ENCODE measurements at places on chromosomes 5 and 9. TPM values are rescaled to one million over a fixed set of nuclear protein-coding genes. Genes with fewer than 3 reads are reported as not detected.

DNA sequence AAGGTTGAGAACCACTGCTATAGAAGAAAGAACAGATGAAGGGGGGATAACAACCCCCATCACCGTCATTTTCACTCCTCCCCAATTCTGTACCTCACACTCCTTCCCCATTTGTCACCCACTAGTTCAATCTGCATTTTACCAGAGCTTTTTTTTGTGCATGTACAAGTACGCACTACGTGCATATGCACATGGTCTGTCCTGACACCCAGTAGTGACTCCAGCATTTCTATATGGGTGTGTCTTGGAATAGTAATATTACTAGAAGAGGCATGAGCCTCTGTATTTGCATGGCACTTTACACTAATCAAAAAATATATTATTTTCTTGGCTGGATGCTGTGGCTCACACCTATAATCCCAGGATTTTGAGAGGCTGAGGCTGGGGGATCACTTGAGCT lies 38.7 kb downstream of the NIM1K start:
- DNase-seq: no peak

DNA sequence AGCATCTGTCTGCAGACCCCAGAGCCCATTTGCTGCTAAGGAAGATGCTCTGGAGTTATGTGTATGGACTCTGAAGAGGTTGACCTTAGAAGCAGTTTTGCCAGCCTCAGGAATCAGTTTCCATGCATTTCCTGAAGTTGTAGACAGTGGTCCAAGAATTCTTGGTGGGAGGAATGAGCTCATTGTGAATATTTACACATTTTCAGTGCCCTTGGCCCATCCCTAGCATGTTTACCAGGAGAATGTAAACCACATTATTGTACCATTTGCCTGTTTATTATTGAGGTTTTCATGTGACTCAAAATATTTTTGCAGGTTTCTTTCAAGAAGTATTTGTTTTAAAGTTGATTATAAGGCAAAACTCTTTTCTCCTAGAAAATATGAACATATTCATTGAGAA lies 93.8 kb downstream of the NXNL2 start:
- DNase-seq: no peak

The HRCT1 gene
- 4.5 TPM for total RNA-seq

DNA sequence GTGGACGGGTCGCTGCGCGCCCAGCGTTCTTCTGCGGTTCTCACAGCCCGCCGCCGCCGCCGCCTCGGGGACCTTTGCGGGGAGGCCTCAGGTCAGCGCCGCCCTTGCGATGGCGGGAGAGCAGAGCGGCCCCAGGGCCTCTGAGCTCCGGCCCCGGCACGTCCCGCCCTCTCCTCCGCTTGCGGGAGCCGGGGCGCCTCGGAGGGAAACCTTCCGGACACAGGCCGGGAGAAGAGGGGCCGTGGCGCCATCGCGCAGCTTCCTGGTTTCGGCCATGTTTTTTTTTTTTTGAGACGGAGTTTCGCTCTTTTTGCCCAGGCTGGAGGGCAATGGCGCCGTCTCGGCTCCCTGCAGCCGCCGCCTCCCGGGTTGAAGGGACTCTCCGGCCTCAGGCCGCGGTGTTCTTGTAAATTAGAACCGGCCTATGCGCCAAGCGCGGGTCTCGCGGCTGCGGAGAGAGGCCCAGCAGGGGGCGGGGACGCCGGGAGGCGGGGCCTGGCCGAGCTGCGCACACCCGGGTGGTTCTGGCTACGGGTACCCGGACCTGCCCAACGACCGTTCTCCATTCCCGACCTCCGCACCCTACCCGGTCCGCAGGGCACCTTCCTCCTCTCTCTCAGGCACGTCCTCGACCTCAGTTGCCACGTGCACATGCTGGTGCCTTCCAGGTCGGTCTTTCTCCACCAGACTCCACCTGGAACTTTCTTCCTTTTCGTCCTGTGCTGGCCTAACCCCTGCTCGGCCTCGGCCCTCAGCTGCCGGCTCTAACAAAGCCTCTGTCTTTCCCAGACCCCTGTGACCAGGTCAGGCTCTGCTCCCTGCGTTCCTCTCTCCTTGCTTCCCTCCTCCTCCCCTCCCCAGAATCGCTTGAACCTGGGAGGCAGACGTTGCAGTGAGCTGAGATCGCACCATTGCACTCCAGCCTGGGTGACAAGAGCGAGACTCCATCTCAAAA lies 28.8 kb upstream of the MGAT1 start:
- DNase-seq: peak; percentile 93

The SPATA31A3 gene
- not detected for total RNA-seq

DNA sequence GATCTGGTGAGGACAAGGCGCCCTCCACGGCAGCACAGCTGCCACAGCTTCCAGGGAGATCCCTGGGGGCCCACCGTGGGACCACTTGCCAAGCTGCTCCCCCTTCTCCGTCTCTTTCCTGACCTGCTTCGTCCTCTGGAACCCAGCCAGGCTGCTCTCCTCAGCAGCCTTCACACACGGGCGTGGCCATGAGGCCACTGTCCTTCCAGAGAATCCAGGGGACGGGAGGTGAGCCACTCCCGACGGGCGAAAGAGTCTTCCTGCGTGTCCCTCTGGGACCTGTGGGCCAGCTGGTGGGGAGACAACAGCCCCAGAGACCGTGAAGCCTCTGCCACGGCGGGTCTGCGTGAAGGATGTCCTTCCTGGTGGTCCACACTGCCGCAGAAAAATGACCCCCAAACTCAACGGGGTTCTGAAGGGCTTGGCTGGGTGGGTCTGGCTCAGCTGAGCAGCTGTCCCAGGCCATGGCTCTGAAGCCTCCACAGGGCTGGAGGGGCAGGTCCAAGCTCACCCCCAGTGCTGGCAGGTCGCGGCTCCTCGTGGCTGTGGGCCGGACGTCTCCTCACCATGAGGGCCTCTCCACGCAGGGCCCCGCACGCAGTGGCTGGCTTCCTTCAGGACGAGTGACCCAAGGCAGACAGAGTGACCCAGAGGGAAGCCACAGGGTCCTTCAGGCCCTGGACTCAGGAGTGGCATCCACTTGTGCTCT lies 47.4 kb upstream of the NKD2 start:
- no peak for DNase-seq

DNA sequence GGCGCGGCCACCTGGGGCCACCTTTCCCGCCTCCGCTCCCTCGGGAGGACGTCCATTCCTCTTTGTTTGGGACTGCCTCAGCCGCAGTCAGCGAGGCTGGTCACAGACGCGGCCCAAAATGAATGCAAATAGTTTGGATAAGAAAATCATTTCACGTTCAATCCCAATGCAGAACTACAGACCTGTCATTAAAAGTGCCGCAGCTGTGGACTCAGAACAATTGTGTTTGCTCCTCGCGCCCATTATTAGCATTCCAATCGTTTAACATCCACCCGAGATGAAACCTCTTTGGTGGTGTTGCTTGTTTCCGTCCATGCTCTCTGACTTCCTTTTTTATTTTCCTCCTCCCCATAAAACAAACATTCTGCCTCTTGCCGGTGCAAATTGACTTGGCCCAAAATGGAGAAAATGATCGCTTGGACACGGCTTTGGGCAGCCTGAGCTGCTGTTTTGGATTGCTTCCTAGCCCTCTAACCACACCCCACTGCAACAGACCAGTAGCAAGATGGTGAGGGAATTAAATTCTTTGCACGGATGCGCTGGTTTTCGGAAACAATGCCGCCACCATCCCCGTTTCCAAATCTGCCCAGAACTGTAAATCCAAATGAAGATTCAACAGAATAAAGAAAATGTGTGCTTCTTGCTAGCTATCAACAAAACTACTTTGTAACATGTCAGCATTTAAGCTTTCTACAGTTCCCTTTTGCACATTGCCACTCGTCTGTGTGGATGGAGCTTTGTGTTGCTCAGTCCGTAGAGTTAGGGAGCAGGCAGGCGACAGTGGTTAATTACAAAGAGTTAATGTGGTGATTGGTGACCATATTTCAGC lies 784 bp downstream of the NLN start:
- no peak for DNase-seq

The ZNF883 gene
- total RNA-seq: 3.6 TPM

DNA sequence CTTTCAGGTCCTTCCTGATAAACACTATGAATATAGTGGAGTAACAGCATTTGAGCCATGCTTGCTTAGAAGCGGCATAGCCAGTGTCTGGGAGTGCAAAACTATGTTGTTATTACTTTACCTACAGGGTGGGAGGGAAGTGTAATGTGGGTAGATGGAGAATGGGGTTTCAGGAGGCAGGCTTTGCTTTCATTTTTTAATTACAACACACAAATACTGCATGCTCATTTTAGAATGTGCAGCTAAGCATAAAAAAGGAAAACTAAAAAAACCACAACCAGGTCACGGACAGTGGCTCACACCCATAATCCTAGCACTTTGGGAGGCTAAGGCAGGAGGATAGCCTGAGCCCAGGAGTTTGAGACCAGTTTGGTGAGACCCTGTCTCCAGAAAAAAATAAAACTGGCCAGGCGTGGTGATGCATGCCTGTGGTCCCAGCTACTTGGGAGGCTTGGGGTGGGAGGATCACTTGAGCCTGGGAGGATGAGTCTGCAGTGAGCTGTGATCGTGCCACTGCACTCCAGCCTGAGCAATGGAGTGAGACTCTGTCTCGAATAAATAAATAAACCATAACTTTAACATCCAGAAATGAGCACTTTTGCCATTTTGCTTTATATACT lies 20.2 kb downstream of the HAVCR1 start:
- no peak for DNase-seq

- DNase-seq: no peak
Observed at GRCh38 chr9:79120533-79120932, 451.2 kb upstream of the TLE4 start.

- DNase-seq: no peak
Observed at GRCh38 chr9:35257986-35258659, 96.3 kb downstream of the UNC13B start.

GRCh38 chr5:132076983-132077382 lies 3.4 kb downstream of the CSF2 start:
- no peak for DNase-seq

The CCDC192 gene
- 1.2 TPM for total RNA-seq

DNA sequence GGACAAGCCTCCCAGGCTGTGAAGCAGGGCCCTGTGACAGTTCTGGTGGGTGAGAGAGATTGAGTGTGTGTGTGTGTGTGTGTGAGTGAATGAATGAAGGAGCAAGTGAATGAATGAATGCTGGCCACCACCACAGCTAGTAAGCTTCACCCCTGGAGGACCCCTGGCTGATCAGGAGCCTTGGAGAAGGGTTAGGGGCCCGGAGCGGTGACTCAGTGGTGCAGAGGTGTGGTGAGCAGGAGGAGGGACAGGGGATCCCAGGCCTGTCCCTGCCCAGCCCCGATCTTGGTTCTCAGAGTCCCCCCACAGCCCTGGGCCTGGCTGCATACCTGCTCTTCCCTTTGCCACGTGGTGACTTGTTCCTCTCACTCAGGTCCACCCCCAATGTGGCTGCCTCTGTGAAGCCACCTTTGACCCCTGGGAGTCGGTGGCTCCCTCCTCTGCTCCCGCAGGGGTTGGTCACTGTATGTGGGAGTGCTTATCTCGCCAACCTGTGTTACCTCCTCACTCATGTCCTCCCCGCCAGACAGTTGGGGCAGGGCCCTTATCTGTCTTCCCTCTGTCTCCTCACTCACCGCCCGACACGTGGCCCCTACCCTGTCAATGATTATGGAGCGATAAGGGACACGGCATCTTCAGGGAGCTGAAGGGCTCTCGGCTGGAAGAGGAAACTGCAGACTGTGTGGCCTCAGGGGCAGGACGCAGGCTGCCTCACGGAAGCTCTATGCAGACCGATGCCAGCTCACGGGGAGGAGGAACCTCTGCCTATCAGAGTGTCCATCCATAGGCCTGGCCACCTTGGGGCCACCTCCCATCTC lies 99.9 kb upstream of the PITX1 start:
- DNase-seq: no peak

The NPR3 gene
- 16.0 TPM for total RNA-seq

DNA sequence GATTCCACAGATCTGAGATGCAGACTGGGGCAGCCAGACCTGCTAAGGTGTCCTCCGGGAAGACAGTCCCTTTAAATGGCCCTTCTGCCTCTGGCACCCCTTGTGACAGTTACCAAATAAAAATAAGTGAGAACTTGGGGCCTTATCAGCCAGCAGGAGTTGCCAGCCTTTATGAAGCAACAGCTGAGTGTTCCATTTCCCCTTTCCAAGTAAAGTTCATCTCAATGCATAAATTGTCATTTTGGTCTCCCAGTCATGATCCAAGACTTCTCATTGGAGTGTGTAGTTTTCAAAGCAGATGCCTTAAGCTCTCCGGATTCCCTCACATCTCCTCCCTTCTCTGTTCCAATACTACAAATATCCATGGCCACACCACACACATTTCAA lies 4.1 kb downstream of the PTCH1 start:
- no peak for DNase-seq

DNA sequence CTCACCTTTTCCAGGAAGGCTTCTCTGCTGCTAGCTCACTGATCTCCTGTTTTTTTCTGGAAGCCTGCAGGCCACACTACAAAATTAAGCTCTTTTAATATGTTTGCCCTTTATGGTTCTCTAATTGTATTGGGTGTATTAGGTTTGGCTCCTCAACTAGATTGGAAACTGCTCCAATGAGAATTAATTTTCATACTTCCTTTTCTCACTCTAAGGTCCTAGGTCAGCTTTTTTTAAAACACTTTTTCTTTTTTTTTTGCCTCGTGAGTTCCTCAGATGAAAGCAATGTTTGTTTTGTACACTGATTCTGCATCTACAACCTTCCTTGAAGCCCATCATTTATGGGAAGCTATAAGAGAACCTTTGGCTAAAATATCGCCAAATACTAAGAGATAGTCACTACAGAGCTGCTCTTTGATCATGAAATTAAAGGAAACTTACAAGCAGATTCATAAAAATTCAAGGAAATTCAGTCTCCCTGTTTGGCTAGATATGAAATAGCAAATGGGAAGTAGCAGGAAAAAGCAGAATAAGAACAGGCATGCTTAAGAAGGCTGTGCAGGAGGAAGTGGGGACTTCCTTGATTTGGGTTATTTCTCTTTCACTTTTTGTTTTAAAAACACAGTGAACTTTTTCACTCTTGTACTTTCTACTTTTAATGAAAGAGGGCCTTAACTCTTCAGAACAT lies 55.2 kb upstream of the FYB1 start:
- no peak for DNase-seq

GRCh38 chr9:136015656-136016571 lies 54.7 kb upstream of the UBAC1 start:
- DNase-seq: no peak

GRCh38 chr5:23352446-23352845 lies 155.0 kb upstream of the PRDM9 start:
- no peak for DNase-seq

- DNase-seq: no peak
Observed at GRCh38 chr5:14928661-14929060, 57.1 kb upstream of the ANKH start.

GRCh38 chr5:179141867-179142266 lies 81.7 kb downstream of the ZNF354C start:
- DNase-seq: no peak
